ENCODE measurements at places on chromosomes 1 and 21. TPM values are rescaled to one million over a fixed set of nuclear protein-coding genes. Genes with fewer than 3 reads are reported as not detected.

GRCh38 chr1:196115646-196116045 is 492.6 kb downstream of the KCNT2 start:
- peak; percentile 84 for DNase-seq

GRCh38 chr1:221672239-221672645 is 69.6 kb downstream of the DUSP10 start:
- DNase-seq = no peak

- peak; percentile 54 for DNase-seq
Observed at GRCh38 chr1:15799004-15799867, 8.2 kb downstream of the UQCRHL start.

GRCh38 chr1:224641030-224641429 is 24.9 kb downstream of the CNIH3 start:
- no peak for DNase-seq

DNA sequence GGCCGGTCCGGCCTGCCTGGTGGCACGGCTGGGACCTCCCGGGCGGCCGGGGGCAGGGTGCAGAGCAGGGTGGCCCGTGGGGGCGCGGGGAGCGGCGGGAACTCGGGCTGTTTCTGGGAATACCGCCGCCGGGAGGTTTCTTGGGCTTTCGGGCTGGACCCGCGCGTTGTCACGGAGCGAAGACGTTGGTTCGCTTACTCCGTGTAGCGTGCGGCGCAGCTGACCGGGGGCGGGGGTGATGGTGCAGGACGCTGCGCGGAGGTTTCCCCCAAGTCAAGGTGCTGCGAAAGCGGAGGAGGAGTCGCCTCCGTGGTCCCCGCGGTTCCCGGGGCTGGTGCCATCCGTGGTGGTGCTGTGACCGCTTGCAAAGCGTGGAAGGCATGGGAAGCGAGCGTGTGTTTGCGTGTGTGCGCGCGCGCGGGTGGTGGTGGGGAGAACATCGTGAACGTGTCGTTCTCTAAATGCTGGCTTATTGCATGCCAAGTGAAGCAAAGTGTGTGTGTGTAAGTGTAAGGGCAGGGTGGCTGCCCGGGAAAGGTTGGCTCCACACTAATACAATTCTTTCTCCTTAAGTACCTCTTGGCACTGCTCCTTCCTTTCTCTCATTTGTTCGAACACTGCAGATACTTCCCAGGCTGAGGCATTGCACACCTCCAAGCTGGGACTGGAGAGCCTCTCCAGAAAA is 1.1 kb downstream of the RYR2 start:
- peak; percentile 83 for DNase-seq

The RCSD1 gene
- total RNA-seq = 45.3 TPM

All from left ventricle myocardium superior (tissue), 1 donor.